ENCODE measurements at places on chromosomes 6 and 20. TPM values are rescaled to one million over a fixed set of nuclear protein-coding genes. Genes with fewer than 3 reads are reported as not detected.

DNA sequence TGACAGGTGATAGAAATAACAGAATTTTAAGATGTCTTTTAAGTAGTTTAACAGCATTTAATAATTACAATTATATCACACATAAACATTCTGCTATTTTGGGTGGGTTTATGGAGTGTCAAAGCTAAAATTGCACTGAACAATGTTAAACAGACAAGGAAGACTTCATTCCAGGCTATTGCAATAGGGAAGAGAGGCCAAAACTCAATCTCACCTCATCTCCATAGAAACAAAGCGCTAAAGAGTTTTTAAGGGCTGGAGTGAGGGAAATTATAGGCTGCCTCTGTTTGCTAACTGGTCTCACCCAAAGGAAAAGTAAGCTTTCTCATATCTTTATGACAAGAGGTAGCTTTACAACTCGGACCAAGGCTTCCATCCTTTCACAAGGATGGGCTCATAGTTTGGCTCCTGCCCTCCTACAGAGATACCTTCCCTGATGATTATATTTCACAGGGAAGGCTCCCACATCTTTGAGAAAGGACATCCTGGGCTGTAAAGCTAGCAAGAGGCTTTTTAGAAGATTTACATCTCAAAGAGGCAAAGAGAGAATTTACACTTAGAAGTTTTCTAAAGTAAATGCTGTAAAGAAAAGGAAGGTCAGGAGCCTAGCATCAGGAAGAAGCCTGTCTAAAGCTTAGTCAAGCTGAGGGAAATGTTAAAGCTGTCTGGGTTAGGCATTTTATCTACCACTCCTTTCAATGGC is 350.2 kb upstream of the IMPG1 start:
- H3K36me3 ChIP-seq = no peaks in the 10 kb centered on the region
- H3K4me1 ChIP-seq = no peaks in the 10 kb centered on the region
- H3K4me3 ChIP-seq = no peak overlapping the region
- no peak for DNase-seq

CLVS2 gene
- not detected for total RNA-seq

DNA sequence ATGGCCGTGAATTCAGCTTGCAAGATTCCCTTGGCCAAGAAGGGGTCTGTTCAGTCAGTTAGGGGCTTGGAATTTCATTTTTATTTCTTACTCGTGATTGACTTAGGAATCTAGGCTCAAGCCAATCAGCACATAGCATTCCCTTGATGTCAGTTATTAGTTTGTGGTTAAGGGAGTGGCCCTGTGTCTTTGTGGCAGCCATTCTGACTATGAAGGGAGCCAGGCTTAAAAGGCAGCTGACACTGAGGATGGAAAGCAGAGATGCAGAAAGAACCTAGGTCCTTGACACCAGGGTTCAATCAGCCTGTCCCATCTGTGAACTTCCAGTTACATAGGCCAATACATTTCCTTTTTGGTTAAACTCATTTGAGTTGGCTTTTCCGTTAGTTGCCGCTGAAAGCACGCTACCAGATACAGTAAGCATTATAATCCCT is 48.1 kb downstream of the MCUR1 start:
- H3K27me3 ChIP-seq = no peaks in the 10 kb centered on the region
- no peak overlapping the region for H3K4me3 ChIP-seq
- H3K4me1 ChIP-seq = peaks cover 48% of the 10 kb centered on the region
- DNase-seq = peak; percentile 70

DNA sequence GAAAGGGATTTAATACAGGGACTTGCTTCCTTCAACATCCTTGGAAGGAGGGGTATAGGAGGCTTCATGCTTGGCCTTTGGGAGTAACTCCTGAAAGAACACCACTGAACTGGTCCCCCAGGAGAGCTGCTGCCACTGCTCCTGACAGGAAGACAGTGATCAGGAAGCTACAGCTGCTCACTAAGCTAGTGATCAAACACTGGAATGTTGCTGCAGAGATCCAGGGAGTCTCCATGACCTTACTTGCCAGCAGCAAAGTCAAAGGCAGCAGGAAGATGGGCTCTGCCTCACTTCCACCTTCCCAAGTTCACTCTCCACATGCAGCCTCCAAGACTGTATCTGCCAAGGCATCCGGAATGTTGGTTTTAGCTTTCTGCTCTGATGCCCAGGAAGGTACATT is 31.8 kb downstream of the PIM1 start:
- H3K4me3 ChIP-seq = no peak overlapping the region
- DNase-seq = no peak

- no peak overlapping the region for H3K27ac ChIP-seq
- H3K4me1 ChIP-seq = peaks cover 10% of the 10 kb centered on the region
- H3K4me3 ChIP-seq = no peak overlapping the region
- no peaks in the 10 kb centered on the region for H3K36me3 ChIP-seq
- DNase-seq = no peak
Observed at GRCh38 chr6:44275271-44275748, 5.1 kb downstream of the TMEM151B start.

DNA sequence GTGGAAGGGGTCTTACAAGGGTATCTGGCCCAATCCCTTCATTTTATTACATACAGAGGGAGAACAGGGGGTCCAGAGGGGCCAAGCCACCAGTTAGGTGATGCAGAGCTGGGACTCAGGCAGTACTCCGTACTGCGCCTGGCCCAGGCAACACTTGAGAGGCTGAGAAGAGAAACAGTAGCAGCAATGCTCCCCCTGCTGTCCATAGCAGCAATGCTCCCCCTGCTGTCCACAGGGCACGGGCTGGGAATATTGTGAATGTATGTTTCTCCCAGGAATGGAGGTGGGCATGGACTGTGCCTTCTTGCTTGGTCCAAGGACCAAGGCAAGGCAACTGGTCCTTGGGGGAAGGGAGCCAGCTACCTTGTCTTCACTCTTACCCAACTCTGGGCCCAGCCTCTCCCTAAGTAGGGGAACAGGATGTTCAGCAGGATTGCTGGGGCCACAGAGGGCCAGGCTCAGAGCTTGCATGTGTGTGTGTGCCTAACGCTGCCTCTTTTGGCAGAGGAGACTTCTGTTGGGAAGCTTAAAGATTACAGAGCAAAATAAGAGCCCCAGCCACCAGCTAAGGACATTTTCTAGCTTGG is 14.8 kb upstream of the FAM83C start:
- no peaks in the 10 kb centered on the region for H3K27me3 ChIP-seq
- H3K4me3 ChIP-seq = no peak overlapping the region
- H3K27ac ChIP-seq = peak overlapping the region; percentile 84
- peaks cover 9% of the 10 kb centered on the region for H3K36me3 ChIP-seq
- DNase-seq = peak; percentile 71
- peaks cover 84% of the 10 kb centered on the region for H3K4me1 ChIP-seq

GRCh38 chr20:24382743-24383142 is 86.7 kb upstream of the SYNDIG1 start:
- DNase-seq = no peak
- H3K27ac ChIP-seq = no peak overlapping the region
- peaks cover 12% of the 10 kb centered on the region for H3K4me1 ChIP-seq
- H3K27me3 ChIP-seq = no peaks in the 10 kb centered on the region
- no peak overlapping the region for H3K4me3 ChIP-seq

DNA sequence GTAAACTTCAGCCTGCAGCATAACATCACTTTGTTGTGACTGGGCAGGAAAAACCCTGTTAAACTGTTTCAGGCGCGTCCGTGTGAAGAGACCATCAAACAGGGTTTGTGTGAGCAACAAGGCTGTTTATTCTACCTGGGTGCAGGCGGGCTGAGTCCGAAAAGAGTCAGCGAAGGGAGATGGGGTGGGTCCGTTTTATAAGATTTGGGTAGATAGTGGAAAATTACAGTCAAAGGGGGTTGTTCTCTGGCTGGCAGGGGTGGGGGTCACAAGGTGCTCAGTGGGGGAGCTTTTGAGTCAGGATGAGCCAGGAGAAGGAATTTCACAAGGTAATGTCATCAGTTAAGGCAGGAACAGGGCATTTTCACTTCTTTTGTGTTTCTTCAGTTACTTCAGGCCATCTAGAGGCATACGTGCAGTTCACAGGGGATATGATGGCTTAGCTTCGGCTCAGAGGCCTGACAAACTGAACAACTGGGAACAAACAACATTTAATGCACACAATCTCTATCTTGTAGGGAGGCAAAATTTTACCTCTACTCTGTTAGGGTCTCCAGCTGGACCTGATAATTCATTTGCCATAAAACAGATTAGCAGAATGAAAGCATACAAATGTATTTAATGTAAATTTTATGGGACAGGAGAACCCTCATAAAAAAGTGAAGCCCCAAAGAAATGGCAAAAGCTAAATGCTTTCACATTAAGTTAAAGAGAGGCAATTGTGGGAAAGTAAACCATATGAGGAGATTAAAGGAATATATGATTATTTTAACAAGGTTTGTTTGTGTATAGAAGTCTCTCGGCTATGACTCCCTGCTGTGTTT is 58.3 kb upstream of the HFE start:
- no peaks in the 10 kb centered on the region for H3K36me3 ChIP-seq
- DNase-seq = no peak
- peak overlapping the region; percentile 15 for H3K27ac ChIP-seq
- H3K4me1 ChIP-seq = peaks cover 48% of the 10 kb centered on the region

FAM210B gene
- total RNA-seq = 9.0 TPM

DNA sequence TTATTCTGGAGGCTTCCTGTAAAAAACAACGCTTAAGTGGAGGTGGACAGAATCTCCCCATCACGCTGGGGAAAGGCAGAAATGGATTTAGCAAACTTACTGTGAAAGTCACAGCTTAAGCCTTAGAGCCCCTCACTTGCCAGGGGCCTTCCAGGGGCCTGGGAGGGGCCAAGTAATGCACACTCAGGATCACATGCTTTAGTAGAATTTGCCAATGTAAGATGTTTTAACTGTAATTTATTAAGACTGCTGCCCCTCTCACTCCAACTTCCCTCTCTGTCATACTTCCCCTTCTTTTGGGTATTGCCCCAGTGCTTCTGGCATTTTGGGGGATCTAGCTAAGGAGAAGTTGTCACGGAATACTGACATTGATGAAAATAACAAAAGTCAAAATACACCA is 12.6 kb upstream of the ADA start:
- no peak overlapping the region for H3K27ac ChIP-seq
- no peak for DNase-seq
- H3K4me3 ChIP-seq = no peak overlapping the region
- H3K27me3 ChIP-seq = no peaks in the 10 kb centered on the region

DNA sequence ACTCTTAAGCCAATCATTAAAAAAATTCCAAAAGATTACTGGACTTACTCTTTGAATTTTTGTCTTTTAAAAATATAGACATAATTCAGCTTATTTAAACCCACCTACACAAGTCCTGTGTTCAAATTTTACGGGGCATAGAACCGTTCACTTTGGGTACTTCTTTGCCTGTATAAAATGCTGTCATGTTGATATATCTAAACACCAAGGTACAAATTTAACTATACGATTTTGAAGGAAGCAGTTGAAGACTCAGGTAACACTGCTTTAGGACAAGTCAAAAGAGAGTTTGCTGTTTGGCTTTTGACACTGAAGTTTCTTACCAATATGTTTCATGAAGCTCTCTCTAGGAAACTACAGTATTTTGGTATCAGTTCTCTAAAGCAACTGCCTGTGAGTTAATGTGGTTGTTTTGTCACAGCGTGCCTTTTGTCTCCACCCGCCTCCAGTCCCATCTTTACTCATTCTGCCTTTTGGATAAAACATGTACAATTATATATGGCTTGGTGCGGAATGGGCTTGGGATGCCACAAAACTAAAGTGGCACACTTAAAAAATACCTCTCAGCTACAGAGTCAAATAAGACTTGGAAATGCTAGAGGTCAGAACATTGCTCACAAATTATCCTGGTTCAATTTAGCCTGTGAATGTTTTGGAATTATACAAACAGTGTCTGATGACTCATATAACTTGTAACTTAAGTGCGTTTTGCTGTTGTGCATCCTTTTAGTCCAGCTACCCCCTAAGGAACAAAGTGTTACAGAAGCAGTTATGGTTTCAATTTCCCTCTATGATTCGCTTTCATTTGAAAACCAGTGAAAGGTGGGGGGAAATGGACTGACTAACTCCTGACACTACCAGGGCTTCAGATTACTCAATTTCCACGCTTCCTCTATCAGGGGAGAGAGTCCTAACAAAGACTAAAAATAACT is 38.7 kb downstream of the RGS17 start:
- peak overlapping the region; percentile 68 for H3K27ac ChIP-seq
- no peaks in the 10 kb centered on the region for H3K36me3 ChIP-seq
- peak; percentile 47 for DNase-seq
- peaks cover 36% of the 10 kb centered on the region for H3K4me1 ChIP-seq
- no peak overlapping the region for H3K4me3 ChIP-seq

Data from SJSA1 (cell line).